Amniotic stem cell (primary cell): ENCODE measurements at places on chromosomes 4 and X.

GRCh38 chrX:116238567-116239255, 68.2 kb downstream of the AGTR2 start:
- DNase-seq = no peak

DNA sequence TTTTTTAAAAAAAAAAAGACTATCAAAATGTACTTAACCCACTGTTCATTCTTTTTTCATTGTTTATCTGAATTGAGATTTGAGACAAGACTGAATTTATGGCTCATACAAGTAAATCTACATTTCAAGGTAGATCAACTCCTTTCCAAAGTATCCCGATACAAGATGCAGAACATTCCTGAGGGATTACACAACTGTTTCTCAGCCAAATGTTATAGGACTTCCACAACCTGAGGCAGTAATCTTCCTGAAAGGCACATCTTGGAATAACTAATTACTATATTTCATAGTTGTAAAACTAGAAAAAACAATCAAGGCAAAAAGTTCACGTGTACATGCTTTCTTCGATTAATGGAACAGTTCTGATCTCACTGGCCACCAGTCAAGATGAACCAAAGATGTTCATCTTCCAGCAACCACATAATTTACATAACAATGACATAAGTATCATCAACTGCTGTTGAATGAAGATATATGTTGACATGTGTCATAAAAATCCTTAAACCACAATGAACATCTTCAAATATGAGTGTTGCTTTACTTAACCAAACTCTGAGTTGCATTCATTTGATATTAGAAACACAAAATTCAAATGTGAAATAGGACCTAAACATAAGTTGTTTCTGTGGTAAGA, 225.2 kb upstream of the DKK2 start:
- no peak for DNase-seq

- DNase-seq = no peak
These were observed 341.1 kb downstream of the IL15 start for GRCh38 chr4:141977433-141977832.

DNA sequence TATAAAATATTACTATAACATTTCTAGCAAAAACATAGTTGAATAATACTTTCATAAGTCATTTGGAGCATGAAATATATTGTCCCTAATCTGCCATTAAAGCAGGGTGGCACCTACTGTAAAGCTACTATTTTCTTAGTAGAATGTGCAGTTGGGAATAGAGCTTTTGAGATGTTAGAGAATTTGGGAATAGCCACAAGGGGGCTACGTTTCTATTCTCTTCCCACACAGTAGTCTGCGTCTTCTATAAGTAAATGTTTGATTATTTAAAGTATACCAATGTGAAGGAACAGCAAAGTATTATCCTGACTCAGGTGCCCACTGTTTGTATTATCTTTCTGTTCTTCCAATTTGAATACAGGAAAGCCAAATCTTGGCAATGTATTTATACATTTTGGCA, 323.2 kb upstream of the GIMD1 start:
- no peak for DNase-seq

- DNase-seq = no peak
These were observed 73.1 kb downstream of the CPZ start for GRCh38 chr4:8665406-8666360.

DNA sequence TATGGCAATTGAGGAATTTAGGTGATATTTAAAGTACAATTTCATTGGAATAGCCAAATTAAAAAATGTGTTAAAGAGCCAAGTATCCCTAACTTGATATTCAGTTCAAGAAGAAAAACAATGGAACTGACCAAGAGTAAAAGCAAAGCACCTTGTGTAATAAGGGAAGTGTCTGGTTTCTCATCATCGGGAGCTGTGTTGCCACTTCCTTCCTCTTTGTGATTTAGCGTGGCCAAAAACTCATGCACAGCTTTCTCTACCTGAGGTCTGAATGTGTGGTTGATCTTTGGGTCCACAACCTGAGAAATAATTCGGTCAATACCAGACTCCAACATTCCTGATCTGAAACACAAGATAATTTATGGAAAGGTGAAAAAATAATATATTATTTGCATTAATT, 12.4 kb downstream of the BOD1L1 start:
- no peak for DNase-seq

GRCh38 chrX:83260288-83260687, 247.8 kb upstream of the POU3F4 start:
- no peak for DNase-seq

DNA sequence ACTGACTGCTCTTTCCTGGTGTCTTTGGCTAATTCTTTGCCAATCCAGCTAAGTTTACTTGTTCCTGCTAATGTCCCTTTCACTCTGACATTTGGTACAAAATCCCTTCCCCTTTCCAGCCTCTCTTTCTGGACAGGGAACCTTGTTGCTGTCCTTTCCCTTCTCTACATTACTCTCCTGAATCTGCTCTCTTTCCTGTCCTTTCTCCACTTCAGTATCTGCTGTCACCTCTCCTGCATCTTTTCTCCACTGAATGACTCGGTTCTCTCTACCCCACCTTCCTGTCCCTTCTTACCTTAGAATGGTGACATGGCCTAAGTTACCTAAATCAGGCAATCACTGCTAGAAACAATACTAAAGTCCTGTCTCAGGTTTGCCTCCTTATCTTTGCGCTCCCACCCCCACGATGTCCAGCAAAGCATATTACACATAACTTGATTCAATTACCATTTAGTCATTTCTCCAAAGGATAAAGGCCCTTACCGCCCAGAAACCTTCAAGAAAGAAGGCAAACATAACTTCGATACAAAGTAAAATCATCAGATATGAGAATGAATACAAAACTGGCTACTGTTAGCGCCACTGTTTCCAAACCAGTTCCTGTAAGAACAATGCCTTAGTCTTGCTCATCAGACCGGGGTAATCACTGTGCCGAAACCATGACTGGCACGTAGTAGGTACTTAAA, 890 bp downstream of the BOD1L1 start:
- no peak for DNase-seq

GRCh38 chr4:138445098-138445497, 202.9 kb upstream of the SLC7A11 start:
- DNase-seq = no peak

DNA sequence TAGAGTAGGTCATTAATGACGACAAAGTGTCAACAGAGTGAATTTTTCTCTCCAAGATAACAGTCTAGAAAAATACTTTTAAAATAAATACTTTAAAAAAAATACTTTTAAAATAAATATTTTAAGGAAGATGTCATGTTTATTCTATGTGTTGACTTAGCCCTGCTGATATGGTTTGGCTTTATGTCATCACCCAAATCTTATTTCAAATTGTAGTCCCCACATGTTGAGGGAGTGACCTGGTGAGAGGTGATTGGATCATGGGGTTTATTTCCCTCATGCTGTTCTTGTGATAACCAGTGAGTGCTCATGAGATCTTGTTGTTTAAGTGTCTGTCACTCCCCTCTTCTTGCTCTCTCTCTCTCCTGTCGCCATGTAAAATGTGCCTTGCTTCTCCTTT, 754.9 kb upstream of the SLIT2 start:
- no peak for DNase-seq
